ENCODE measurements at places on chromosomes 1 and 21.

DNA sequence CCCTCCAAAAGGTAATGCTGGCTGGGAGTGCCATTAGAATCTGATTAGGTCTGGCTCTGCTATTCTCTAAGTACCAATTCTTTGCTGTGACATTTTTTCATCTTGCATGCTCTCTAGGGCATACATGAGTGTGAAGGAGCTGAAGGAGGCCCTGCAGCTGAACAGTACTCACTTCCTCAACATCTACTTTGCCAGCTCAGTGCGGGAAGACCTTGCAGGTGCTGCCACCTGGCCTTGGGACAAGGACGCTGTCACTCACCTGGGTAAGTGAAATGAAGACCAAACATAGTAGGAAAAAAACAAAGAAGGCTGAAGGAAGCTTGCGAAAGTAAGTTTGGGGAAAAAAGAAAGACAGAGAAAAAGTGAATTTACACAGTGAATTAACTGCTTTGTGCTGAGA is 207.9 kb downstream of the PAPPA2 start:
- DNase-seq: no peak

GRCh38 chr1:181153634-181153961 is 65.1 kb downstream of the IER5 start:
- DNase-seq: no peak

DNA sequence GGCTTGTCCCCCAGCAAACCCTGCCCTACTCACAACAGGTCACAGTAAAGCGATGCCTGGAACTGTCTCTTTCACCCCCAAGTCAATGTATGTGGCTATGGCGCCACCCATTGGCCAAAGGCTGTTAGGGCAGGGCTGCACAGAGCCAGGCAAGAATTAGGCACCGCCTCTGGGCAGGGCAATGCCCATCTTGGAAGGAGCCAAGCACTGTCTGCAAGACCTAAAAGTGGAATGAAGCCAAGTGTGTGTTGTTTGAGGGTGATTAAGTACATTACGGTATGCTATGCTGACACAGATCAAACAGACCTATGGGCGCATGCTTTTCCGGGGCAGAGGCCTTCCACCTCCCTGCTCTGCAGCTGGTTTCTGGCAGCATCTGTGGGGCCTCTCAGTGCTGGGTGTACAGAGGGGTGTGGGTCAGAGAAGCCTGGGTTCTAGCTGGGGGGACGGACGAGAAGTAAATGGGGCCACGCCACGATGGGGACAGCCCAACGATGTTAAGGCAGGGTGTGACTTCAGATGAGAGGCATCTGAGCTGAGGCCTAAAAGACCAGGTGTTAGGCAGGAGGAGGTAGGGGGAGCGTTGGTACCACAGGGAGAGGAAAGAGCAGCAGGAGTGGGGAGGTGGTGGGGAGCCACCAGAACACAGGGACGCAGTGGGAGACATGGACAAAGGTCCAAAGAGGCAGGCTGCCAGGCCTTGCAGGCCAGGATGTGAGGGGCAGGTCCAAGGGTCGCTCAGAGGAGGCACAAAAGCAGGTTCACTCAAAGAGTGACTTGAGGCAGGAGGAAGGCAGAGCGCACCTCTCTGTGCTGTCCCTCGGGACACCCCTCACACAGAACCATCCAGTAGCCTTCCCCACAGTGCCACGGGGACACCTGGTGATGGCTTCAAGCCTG is 49.8 kb downstream of the ACOT7 start:
- DNase-seq: no peak

DNA sequence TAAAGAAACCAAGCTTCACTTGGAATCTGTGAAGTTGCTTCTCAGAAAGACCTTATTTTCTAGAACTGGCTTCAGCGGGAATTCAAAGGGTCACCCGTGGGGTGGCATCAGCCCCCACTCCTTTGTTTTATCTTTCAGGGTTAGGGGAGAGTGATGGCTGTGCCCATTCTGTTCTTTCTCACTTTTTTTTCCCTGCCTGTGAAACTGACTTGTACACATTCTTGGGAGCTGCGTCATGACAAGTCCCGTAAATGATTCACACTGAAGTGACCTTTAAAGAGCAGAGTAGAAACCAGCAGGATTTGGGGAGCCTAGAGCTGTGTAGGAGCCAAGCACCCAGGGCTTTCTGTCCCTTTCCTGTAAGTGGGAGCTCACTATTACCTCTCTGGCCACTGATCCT is 43.8 kb downstream of the SLC44A3 start:
- DNase-seq: no peak

GRCh38 chr21:39077876-39078275 is 105.4 kb downstream of the PSMG1 start:
- no peak for DNase-seq

- no peak for DNase-seq
These were observed at the start of gene PRDX6 for GRCh38 chr1:173477286-173478093. Gene PRDX6 (plus strand): TSS chr1:173477335. CDS start chr1:173477398, 63 bp downstream.

- no peak for DNase-seq
These were observed 24.9 kb upstream of the TMEM52 start for GRCh38 chr1:1943834-1944570.

GRCh38 chr1:153631047-153632022 is 2.5 kb upstream of the CHTOP start:
- DNase-seq: no peak

DNA sequence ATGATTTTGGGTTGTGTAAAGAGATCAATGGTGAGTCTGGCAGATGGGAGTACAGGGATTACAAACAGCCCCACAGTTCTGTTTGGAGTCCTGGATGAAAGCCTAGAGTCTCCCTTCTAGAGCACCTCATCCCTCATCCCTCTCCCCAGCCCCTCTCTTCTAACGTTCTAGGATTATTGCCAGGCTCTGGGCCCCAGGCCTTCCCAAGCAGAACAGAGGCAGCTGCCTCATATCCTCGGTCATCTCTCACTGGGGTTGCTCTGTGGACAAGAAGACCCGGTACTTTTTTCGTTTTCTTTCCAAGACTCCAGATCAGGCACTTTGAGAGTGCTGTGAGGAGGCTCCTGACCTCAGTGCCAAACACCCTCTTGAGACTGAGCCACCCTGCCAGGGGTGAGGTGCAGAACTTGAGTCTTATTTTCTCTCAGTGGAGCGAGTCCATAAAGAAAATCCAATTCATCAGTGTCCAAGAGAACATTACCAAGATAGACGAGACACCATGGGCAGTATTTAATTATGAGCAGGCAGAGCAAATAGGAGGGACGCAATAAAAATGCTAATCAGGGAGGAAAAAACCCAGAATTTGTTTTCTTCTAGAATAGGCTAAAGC is 17.1 kb upstream of the KCND3 start:
- DNase-seq: no peak

DNA sequence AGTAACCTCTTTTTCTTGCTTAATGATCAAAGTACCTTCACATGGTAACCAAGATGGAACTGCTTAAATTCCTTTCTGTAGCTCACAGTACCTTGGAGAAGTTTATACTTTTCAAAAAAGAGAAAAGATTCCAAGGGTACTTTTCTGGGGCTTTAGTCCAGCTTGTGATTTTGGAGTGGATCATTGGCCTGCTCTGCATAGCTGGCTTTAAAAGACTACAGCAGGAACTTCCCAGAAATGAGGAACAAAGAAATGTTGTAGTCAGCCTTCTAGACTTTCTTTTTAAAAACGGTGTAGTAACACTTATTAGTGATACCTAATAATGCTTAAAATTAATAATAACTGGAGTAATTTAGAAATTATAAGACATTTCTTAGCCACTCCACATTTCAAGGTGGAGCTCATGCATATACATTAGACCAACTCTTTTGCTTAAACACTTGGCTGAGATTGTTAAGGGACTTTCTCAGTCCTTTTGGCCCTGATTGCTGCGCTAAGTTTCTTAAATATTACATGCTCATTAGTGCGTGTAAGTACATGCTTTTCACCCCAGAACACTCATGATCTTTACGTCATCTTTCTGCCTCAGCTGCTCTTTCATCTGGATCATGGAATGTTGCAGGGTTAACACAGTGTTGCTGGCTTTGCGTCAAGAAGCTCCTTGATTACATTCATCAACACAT is 57.3 kb downstream of the SDCCAG8 start:
- peak; percentile 89 for DNase-seq

GRCh38 chr1:53073868-53074311 is 11.9 kb downstream of the PODN start:
- DNase-seq: no peak

GRCh38 chr1:47837866-47838561 is 159.2 kb downstream of the TRABD2B start:
- DNase-seq: no peak

Data from epithelial cell of proximal tubule (primary cell).